ENCODE measurements at places on chromosomes 6 and 20.

DNA sequence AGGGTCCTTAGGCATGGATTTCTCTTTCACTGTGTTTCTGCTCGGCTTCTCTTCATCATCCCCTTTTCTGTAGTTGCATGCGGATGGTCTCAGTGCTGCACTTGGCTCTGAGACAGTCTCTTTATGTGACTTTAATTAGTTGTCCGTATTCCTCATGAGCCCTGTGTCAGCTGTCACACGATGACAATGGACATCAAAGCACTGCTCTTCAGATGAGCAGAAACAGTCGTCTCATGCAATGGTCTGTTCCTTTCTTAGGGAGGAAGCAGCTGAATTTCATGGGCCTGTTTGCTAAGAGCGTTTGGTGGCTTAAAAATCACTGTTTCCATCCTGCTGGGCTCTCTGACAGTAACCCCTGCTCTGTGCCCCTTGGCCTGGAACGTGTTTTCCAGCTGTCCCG is 64.9 kb downstream of the SYTL3 start:
- no peak for DNase-seq

GRCh38 chr6:170378502-170378901 is 71.9 kb downstream of the FAM120B start:
- DNase-seq = no peak

- DNase-seq = no peak
Observed at GRCh38 chr6:162222521-162222920, 505.0 kb downstream of the PRKN start.

GRCh38 chr20:53642196-53643030 is 48.8 kb upstream of the ZNF217 start:
- no peak for DNase-seq

- no peak for DNase-seq
Observed at GRCh38 chr6:133814797-133815196, 74.1 kb upstream of the TCF21 start.
